HEK293T (cell line): ENCODE measurements at places on chromosomes 3 and 15.
A peak's percentile ranks its signal among the peaks of the same experiment; 100 is the strongest.

DNA sequence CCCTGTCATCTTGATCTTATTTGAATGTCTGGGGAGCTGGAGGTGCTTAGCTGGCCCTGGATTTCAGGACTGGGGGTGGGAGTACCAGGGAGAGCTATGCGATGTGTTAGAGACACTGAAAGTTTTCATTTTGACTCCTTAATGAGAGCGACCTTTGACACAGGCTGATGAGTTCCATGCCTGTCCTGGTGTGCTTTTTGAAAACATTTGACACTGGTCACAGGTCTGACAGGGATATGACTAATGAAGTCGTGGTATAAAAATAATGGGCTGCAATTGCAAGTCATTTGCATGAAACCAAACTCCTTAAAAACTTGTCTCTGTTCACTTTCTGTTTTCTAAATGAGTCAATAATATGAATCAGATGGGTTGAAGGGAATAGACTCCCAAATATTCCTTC is 81.9 kb downstream of the MECOM start:
- DNase-seq, result no peak

- no peak for DNase-seq
Measured at GRCh38 chr15:25464784-25465183, 26.0 kb upstream of the UBE3A start.

DNA sequence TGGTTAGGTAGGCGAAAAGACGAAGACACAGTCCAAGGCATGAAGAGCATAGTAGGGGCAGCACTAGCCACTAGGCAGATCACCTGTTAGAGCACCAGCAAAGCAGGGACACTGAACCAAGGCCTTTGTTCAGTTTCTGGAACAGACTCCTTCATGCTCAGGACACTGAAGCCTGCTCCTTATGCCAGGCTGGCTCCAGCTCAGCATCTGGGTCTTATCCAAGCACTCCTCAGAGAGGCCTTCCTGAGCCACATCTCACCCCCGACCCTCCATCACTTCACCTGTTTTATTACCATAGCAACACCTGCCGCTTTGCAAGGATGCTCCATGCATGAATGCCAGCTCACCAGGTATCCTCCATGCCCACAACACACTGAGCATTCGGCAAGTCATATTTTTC is 206.3 kb upstream of the CHRNA7 start:
- DNase-seq, result no peak

DNA sequence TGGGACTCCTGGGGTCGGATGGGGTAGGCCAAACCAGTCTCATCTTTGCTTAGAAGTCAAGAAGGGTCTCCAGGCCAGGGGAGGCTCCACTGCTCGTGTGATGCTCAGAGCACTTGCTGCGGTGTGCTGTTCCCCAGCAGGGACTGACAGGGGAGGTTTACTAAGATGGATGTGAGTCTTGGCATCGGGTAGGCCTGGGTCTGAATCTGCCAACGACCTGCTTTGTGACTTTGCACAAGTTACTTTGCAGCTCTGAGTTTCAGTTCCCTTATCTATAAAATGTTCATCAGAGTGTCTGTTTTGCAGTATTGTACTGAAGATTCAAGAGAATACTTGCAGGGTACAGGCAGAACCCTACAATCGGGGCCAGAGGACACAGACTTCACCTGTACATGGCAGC is 17.3 kb upstream of the CDCP1 start:
- DNase-seq, result no peak

DNA sequence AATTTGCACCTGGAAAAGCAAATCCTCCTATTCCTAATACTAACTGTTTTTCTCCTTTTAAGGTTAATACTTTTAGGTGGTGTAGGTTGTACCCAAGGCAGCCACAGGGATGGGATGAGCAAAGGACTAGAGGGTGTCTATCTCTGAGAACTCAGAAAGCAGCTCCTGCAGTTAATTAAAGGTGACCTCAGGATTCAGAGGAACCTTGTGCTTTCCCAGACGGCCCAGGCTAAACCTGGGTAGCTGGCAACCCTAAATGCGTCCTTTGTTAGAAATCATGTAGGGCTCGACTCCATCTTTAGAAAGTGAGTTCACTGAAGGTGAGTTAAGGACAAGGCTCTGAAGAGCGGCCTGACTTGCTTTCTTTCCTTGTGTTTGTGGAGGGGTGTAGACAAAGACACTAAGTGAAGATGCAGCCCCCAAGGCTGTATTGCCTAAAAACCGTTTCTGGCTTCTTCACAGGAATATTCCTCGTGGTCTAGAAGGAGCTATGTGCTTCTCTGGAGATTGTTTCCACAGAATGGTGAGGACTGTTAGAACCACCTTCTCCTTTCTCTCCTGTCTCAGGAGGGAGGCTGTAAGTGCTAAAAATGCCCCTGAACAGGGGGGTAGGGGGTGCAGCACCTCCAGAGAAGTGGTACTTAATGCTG is 14.9 kb downstream of the FNDC3B start:
- no peak for DNase-seq

GRCh38 chr3:6022621-6023020 is 835.1 kb downstream of the EDEM1 start:
- no peak for DNase-seq

DNA sequence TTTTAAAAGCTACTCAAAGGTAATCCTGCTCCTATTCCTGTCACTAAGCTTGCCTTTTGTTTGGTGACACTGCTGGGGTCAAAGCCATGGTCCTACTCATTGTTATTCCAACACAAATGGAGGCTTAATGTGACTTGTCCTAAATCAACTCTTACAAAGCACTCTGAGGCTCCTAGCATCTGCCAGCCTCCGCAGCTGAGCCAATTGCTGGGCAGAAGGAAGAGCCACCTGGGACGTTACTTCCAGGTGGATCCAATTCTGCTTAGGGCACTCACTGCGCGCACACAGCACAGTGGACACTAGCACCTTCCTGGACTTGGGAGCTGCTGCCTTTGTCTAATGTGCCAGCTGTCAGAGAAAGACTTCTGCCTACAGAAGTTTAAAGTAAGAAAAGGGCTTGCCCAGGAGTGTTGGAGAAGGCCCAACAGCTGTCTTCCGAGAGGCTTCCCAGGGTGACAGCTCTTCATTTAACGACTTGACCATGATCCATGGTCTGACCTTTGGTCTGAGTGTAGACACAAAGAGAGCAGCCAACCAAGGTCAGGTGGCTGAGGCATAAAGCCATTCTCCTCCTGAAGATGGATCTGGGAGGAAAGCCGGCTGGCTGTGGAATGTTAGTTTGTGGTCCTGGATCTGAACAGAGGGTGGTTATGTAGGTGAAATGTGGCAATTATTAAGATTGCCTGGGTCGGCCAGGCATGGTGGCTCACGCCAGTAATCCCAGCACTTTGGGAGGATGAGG is 102.2 kb downstream of the AQP9 start:
- DNase-seq, result no peak

GRCh38 chr3:171219258-171219657 is 192.7 kb upstream of the SLC2A2 start:
- DNase-seq, result no peak

- DNase-seq, result no peak
Measured at GRCh38 chr15:63256433-63257274, 20.8 kb upstream of the APH1B start.

- DNase-seq, result no peak
Measured at GRCh38 chr3:172313671-172314070, 134.6 kb downstream of the GHSR start.

GRCh38 chr15:91348752-91349500 is 248.9 kb downstream of the SV2B start:
- DNase-seq, result no peak

- DNase-seq, result no peak
Measured at GRCh38 chr3:5212628-5213573, 25.4 kb downstream of the EDEM1 start.

GRCh38 chr3:153681057-153681456 is 440.1 kb upstream of the ARHGEF26 start:
- no peak for DNase-seq

DNA sequence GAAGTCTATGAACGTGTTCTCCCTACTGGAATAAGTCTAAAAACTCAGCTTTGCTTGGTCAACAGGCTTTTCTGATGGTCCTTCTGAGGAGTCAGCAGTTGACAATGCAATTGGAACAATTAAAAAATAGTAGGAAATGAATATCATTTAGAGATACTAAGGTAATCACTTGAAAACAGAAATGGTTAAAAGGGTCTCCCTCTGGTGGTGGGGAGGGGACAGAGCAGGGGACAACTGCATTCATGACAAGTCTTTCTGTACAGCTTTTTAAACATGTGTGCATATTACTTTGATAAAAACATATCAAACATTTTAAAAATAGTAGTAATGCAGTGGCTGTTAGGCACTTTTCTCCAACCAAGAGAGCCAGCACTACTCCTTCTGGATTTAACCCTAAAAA is 119.9 kb upstream of the FHIT start:
- peak; percentile 36 for DNase-seq

- DNase-seq, result no peak
Measured at GRCh38 chr3:61057464-61057863, 193.8 kb downstream of the FHIT start.

DNA sequence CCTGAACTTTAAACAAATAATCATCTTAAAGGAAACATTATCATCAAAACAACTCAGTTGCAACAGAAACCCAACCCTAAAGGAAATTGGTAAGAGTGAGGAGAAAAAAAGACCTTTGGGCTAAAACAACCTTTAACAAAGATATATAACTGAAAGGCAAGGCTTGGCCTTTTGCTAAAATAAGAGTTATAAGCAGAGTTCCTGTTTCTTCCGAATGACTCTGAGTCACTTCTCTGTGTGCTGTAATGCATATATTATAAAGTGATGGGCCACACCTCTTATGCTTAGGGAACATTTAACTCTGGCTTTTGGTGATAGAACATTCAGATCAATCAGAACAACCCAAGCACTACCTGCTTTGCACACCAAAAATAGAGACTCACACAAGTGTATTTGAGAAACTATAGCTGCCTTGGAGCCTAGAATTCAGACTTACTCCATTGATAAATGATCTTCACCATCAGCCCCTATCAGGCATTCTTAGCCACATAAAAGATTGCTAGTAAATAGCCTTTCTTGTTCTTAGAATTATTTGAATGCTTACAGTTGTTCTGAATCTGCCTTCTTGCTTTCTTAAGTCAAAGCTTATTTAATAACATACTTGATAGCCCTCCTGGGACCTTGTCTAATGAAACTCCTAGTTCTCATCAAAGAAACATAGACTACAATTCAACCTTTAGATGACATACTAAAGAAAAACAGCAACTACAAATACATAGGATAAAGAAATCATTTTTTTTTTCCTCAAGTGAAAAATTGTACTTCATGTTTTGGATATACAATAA is 294.2 kb upstream of the SEMA6D start:
- DNase-seq, result no peak

DNA sequence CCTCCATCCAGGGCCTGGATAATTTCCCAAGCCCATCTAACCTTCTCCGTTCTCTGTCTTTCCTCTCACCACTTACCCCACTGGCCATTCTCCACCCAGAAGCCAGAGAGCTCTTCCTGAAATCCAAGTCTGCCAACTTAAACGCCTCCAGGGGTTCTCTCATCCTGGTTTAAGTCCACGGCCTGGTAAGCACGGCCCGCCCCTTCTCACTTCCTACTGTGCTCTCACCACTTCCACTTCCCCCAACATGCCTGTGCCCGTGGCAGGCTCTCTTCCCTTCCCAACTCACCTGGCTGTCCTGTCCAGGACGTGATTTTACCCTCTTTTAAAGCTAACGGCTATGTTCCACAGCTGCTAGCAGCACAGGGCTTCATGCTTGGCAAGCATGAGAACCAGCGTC is 1.7 kb upstream of the CX3CR1 start:
- no peak for DNase-seq

GRCh38 chr3:140096037-140096436 is 161.1 kb downstream of the CLSTN2 start:
- no peak for DNase-seq

- DNase-seq, result no peak
Measured at GRCh38 chr15:81002331-81003096, 1.8 kb downstream of the TLNRD1 start.

GRCh38 chr3:130692455-130692854 is 54.2 kb downstream of the PIK3R4 start:
- DNase-seq, result no peak

DNA sequence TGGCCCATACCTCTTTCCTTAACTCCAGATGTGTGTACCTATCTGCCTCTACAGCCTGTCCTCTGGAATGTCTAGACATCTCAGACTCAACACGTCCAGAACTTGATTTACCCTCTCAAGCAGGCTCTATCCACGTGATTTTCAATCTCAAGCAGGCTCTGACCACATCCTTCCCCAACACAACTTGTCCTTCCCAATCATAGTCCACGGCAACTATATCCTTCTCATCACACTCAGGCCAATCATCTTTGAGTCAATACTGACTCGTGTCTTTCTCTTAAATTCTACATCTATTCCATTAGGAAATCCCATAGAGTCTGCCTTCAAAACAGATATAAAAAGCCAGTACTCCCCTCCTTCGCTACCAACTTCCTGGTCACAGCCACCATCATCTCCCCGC is 70.4 kb downstream of the FOXP1 start:
- no peak for DNase-seq

GRCh38 chr3:189995129-189995528 is 125.6 kb downstream of the P3H2 start:
- no peak for DNase-seq

DNA sequence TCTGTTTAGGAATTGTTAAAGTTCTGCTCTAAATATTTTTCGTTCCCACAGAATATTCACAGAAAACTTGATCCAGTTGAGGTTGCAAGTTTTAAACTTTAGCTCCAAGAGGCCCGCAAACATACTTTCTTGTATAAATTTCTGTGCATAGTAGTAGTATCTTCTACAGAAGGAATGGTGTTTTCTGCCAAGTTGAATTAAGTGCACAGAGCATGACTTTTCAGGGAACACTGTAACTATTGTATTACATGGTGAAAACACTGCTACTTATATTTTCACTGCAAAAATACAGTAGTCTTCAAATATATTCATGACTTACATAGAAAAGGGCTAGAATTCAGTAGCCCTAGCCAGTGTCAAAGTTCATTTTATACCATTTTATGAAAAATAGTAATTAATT is 67.0 kb downstream of the SUCNR1 start:
- DNase-seq, result no peak

- no peak for DNase-seq
Measured at GRCh38 chr15:58513726-58514336, 82.0 kb downstream of the LIPC start.

DNA sequence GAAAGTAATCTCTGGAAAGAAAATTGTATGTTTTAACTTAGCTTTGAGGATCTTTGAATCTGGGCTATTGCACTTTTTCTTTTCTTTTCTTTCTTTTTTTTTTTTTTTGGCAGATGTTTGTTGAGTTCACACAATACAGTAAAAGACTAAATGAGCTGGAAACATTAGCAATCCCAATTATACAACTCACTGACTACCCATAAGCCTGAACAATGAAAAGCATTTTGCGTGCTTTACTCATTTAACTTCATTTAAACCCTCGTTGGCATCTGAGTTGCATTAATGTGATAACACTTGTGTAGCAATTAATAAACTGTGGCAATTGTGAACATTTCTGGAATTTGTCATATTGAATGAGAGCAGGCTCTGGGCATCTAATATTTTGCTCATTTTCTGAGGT is 269.4 kb upstream of the RBMS3 start:
- no peak for DNase-seq

DNA sequence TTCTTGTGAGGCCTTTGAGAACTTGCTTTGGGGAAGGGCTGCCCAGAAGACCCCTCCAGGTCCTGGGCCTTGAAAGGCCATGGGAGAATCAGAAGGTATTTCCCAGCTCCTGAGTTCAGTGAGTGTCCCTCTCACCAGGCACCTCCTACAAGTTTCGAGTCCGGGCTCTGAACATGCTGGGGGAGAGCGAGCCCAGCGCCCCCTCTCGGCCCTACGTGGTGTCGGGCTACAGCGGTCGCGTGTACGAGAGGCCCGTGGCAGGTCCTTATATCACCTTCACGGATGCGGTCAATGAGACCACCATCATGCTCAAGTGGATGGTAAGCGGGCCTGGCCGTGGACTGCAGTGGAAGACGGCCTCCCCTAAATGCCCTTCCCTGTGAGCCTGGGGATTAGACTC is 68.3 kb downstream of the BOC start:
- no peak for DNase-seq
